ENCODE measurements at places on chromosomes 3 and 15.
A peak's percentile ranks its signal among the peaks of the same experiment; 100 is the strongest.

DNA sequence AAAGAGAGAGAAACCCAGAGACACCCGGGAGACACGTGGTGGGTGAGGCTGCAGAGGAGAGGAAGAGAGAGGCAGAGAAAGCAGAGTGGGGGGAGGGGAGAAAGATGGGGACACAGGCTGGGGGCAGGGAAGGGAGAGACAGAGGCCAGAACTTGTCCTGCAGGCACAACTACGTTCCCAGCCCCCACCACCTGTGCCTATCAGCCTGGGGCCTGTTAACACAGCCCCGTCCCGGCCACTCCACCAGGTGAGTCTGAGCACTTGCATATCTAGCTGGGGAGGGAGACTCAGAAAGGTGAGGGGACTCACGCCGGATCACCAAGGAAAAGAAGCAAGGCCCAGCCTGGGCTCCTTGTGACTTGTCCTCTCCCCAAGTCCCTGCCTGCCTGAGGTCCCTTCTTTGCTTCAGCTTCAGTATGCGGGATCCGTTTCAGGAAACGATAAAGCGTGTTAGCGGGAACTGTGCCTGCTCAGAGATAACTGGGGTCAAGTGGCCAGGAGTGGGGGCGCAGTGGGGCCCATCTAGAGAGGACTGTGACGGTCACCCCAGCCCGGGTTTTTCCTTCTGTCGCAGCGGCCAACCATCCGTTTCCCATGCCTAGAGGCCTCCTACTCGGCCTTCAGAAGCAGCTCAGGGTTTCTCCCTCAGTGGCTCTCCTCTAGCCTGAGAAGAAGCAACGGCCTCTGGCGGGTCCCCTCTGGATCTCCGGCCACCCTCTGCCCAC lies 10.3 kb downstream of the LINGO1 start:
- DNase-seq = no peak

DNA sequence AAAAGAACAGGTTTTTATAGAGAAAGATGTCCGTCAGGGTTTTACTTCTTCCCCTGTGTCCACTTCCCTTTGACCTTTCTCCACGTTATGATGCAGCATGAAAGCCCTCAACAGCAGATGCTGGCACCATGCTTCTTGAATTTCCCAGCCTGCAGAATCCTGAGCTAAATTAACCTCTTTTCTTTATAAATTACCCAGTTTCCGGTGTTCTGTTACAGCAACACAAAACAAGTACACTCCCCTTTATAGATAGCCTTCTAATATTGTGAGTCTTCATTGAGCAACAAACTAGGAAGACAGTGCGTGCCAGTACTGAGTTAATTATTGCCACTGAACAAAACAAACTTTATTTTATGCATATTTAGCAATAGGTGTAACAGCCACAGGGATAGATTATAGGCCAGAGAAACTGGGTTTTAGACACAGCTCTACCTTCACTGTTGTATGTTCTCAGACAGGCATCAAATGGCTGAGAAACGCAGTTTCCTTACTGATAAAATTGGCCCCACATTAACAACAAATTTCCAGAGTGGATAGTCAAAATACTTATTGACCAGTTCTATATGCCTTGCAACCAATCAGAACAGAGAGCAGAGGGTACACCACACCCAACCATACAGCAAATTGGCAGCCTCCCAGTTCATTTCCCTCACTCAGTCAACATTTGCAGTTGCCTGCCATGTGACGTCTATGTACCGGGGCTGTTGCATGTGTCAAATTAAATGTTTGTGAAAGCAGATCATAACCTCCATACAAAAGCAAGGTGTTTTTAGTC lies 14.4 kb upstream of the TBL1XR1 start:
- DNase-seq = no peak

DNA sequence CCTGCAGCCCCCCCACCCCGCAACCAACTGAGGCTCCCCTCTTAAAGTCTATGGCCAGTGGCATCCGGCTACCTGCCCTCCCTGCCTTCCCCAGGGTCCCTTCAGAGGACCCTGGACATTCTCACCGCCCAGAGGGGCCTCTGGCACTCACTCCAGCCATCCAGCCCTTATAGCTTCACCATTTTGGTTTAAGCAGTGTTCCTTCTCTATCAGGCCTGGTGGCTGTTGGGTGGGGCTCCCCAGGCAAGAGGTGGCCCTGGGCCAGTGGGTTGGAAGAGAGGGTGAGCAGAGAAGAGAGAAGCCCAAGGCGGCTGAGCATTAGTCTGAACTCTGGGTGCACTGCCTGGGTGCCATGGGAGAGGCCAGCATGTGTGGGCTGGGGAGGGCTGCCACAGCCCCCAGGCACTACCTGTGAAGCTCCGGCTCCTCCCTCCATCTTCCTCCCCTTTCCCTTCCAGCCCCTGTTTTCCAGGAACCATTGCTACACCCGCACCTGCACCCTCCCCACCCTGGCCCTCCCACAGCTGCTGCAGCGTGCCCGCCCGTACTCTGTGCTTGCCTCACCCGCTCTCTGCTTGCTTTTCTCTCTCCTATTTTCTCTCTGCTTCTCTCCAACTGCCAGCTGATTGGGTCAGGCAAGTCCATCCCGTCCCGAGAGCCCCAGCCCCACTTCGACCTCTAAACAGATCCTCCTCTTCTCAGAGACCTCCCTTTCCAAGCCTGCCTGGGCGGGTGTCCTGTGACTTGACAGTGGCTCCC lies 168.2 kb downstream of the TBC1D2B start:
- DNase-seq = no peak

DNA sequence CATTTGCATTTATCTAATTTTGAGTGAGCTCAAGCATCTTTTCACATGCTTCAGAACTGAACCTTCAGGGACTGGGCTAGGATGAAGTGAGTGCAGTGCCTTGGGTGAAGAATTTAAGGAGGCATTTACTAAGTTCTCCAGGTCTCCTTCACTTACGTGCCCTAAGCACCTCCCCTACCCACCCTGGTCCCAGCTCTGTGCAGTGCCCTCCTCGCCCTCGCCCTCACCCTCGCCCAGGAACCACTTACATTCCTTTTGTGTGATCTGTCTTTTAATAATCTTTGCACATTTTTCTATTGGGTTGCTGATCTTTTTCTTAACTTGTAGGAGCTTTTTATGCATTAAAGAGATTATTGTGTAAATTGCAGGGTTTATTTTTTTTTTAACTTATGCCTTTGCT lies 322.6 kb downstream of the THSD4 start:
- DNase-seq = no peak

DNA sequence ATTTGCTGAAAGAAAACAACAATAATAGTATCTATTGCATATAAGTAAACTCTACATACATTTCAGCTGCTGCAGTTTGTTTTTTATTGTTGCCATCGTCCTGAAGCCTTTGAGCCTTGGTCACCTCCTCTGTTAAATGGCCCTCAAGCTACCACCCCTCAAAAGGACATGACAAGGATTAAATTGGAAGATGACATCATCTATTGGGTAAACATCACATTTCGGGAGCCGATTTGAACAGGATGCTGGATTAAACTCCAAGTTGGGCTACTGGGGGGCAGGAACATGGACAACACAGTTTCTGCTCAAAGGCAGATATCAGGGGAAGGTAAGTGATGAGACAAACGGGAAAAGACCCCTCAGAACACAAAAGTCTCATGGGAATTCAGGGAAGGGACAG lies 92.3 kb upstream of the ATP2B2 start:
- DNase-seq = no peak

DNA sequence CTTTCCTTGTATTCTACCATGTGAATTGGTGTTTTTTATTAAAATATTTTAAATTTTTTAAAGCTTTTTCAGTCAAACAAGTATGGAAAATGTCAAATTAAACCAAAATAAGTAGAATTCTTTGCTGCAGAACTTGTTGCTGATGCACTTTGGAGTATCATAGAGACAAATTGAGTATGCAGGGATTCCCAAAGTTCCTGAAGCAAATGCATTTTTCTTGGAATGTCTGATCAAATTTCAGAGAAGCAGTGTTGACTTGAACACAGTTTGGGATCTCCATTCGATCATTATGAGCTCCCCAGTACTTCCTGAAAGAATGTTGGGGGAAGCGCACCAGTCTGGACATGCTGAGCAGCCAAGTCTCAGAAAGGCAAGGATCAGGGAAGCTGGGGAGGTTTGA lies 517.8 kb upstream of the CFAP20DC start:
- DNase-seq = no peak

DNA sequence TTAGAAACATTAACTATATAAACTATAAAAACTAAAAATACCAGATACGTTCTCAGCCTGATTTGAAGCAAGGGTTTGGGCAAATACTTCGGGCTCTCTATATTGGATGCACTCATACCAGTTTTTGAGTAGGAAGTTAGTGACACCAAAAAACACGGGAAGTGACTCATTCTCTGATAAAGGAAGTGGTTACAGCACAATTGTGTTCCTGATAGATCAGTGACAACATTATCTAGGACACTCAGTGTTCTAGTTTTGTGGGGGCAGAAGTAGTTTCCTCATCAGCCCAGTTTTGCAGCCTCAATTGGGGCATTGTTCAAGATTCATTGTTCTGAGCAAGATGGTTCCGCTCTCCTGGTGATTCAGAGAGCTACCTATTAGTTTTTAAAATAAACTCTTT lies 469.6 kb upstream of the DPPA4 start:
- DNase-seq = no peak

- DNase-seq = no peak
Measured at GRCh38 chr3:188342991-188343732, 189.2 kb downstream of the LPP start.

DNA sequence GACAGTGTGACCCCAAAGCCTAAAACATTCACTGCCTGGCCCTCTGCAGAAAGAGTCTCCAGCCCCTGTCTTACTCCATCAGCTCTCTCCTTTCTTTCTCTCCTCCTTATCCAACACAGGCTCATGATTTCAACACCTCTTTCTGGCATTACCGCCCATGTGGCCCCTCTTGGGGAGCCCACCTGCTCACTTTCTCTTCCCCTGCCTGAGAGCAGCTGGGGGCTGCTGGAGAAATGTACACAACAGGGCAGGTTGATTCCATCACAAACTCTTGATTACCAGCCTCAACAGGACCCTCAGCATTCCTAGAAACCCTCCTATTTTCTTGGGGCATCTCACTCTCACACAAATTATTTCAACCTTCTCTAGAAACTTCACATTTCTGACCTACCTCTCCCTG lies 98.3 kb downstream of the ABHD5 start:
- no peak for DNase-seq

GRCh38 chr3:158728851-158729250 lies 3.4 kb downstream of the RARRES1 start:
- no peak for DNase-seq

DNA sequence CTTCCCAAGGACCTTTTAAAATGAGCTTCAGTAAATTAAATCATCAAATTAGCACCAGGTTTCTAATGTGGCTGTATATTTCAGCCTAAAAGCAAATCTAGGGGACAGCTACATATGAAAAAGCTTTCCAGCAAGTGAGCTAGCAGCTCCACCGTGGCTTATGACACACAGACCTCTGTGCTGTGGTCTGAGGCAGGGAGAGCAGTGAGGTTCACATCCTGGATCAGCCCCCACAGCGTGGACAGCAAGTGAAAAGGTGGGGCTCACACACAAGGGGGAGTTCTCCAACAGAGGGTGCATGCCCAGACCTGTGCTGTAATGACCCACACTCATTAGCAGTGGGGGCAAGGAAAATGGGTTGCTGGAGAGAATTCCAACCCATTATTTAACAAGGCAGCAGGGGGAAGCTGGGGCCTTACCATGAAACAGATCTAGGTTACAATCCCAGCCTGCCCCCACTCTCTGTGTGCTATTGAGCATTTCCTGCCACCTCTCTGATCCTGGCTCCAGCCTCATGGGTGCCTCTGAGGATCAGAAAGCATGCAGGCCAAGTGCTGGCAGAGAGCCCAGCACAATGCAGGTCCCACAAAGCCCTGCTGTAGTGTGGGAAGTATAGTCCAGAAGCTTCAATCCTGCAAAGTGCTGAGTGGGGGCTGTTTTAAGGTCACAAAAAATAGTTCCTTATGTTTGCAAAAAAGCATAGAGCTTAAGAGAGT lies 48.2 kb downstream of the RASGRF1 start:
- no peak for DNase-seq

DNA sequence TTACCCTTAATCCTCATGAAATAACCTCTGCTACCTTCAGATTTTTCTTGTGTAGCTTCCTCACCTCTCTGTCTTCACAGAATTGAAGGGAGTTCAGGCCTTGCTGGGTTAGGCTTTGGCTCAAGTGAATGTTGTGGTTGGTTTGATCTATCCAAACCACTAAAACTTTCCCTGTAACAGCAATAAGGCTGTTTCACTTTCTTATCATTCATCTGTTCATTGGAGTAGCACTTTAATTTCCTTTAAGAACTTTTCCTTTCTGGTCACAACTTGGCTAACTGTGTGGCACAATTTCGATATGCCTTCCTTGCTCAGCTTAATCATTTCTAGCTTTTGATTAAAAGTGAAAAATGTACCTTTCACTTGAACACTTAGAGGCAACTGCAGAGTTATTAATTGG lies 129.8 kb downstream of the NR1I2 start:
- DNase-seq = no peak

- DNase-seq = no peak
Measured at GRCh38 chr15:70742928-70743327, 20.4 kb downstream of the UACA start.

GRCh38 chr15:33292717-33293307 lies 18.0 kb upstream of the RYR3 start:
- peak; percentile 81 for DNase-seq

GRCh38 chr3:127480196-127480954 lies 110.2 kb downstream of the TPRA1 start:
- no peak for DNase-seq

GRCh38 chr3:9201266-9201665 lies 48.2 kb downstream of the SRGAP3 start:
- peak; percentile 96 for DNase-seq

- DNase-seq = no peak
Measured at GRCh38 chr15:78049691-78050440, 27.6 kb downstream of the TBC1D2B start.

DNA sequence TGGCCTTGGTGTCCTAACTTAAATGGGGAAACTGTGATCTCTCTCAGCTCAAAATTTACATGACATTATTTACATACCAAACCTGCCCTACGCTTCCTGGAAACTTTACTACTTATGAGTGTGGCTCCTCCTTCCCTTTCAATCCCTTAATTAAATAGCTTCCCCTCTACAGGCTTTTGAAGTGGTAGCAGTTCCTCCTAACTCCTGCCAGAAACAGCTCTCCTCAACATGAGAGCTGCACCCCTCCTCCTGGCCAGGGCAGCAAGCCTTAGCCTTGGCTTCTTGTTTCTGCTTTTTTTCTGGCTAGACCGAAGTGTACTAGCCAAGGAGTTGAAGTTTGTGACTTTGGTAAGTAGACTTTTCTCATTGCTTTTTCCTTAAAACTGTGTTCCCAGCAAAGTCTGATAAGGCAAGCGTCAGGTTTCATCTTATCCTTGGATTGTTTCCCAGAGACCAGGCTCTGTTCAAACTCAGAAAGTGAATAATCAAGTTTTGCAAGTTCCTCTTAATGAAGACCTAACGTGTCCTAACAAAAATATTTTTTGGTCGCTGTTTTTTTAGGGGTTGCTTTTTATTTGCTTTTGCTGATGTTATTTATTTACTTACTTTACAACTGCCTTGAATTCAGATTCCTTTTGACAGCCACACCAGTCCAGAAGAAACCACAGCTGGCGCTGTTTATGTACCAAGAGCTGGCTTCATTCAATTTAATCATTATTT lies at the start of gene ACP3:
TSS of gene ACP3 (plus strand) at position 179 of the 720 bp plus-strand sequence. CDS start at position 229, 50 bp downstream.
- no peak for DNase-seq

Measured in NCI-H524 (cell line).